ENCODE measurements at places on chromosomes 12 and 14.

DNA sequence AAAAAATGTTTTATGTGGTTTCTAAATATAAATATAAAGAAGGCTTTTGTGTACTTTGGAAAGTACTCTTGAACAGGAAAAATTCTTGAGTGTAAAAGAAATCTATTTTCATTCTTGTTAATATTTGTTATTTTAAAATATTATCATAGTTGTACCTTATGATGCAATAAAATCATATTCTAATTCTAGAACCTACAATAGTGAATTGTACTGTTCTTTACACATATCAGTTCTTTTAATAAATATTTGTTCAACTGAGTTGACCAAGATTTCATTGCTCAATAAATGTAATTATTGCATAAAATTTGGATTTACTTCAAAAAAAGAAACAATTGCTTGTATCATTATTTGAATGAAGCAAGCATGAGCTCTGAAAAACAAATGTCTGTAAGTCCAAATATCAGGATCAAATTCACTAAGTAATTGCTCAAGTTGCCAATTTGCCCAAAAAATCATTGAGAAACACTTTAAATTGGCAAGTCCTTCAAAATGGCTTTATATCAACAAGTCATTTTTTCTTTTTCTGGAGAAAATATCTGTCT, 191.6 kb upstream of the SLC16A7 start:
- no peak for DNase-seq

- no peak for DNase-seq
Observed at GRCh38 chr14:72605096-72605920, 288.6 kb downstream of the DPF3 start.

GRCh38 chr12:95976416-95976832, 19.7 kb downstream of the HAL start:
- no peak for DNase-seq

GRCh38 chr14:97268097-97268496, 470.9 kb downstream of the VRK1 start:
- DNase-seq, result no peak

DNA sequence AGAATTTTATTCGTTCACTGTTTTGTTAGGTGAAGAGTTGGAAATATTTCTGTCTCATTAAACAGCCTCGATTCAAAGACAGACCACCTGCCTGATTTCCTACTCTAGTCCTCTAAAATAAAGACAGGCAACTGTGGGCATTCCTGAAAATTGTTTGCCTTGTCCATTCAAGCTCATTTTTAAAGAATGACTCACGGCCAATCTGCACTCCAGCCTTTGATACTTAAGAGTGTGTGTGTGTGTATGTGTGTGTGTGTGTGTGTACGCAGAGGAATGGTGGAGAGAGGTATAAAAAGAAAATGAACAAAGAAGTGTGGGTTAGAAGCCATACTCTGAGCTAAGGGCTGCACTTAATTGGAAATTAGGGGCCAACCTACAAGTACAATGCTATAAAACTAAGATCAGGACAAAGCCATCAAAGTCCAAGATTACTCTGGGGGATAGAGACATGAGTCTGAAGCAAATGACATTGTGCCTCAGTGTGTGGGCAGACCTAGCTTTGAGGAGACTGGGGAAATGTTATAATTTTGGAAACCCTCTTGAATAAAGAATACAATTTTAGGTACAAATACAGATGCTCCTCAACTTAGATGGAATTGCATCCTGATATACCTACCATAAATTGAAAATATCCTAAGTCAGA, 45.6 kb upstream of the SOCS2 start:
- no peak for DNase-seq

DNA sequence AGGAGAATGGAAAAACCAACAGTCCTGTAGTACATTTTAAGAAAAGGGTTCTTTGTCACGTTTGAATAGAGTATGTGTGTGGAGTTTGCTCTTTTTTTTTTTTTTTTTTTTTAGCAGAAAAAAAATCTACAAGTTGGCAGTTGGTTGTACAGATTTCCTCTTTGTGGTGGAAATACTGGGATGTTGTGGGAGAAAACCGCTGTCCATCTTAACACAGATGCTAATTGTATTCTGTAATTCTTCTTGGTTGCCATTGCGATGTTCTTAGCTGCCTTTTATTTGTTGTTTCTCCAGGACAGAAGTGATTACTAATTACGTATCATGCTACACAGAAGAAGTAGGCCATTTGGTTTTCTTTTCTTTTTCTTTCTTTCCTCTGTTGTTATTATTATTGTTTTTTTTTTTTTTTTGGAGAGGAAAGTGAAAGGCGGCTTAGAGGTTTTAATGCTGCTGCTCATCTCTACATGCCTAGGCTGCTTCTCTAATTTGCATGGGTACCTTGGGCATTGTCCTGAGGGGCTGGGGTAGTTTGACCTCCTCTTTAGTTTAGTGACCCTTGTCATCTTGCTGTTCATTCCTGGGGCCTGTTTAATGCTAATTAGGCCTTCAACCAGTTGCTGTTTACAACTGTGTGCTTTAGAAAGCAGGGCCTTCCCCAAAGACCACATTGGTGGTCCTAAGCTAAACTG, 94.7 kb downstream of the TMTC2 start:
- DNase-seq, result no peak

DNA sequence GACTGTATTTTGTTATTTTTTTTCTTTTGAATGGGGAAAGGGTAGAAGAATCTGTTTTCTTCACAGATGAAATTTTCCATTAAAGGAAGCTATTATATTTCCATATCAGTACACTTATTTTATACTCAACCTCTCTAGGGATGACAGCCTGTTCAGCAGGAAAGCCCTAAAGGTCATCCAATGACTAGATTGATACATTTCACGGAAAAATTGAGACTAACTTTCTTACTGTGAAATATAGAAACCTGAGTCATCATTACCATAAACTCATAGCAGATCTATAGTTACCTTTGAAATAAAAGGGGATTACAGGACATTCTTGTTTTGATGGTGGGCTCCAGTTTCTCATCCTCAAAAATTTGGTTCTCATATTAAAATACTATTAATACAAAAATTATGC, 36.1 kb upstream of the PTCSC3 start:
- no peak for DNase-seq

DNA sequence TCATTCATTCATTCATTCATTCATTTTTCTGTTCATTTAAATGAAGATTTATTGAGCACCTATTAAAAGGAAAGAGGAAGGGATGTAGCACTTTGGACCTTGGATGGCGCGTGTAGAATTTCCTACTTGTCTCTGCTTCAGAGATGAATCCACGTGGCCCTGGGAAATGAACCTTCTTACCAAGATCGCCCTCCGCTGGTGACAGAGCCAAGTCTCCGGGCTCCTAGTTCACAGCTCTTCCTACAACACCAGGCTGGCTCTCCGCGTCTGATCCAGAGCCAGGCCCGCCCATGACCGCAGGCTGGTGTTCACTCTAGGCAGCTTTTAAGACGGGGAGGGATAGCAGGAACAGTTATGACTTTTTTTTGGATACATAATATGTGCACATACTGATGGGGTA, 70.9 kb upstream of the PIWIL1 start:
- no peak for DNase-seq

DNA sequence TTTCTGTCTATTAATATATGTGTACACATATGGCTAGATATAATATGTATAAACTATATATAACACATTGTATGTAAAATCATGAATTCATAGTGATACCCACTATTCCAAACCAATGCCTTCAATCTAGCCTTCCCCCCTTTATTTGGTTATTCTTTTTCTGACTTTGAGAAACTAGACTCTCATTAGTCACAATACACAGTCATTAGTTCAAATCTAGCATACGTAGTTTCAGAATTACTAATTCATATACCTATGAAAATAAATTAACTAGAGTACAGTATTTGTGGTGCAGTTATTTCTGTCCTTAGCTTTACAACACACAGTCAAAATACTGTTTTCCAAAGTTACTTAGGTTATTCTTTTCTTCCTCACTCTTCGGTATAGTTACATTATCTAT, 268.2 kb downstream of the DPF3 start:
- no peak for DNase-seq

DNA sequence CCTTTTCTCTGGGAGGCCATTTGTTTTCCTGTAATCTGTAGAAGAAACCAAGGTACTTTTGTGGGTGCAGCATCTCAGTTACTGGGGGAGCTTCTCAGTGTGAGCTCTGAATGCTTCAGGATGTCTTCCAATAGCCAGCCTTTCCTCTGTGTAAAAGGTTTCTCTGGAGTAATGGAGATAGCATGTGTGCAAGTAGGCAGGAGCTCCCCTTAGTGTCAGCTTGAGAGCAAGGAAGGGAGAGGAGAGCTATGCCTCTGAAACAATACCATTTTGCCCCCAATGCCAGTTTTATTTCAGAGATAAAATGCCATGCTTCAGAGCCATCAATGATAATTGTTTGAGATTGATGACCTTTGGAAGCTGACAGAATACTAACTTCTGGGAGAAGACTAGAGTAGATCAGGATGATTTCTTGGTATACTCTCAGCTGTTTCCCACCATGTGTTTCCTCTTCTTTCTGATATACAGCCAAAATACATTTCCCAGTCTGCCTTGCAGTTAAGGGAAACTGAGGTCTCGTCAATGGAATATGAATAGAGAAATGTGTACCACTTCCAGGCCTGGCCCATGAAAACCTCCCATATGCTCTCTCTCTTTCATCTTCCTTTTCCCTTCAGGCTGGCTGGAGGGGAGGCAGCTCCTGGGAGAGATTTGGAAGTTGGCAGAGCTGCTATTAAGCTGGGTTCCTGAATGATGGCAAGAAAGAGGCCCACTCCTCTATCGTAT, 125.7 kb downstream of the CRADD start:
- DNase-seq, result peak; percentile 18

- DNase-seq, result peak; percentile 69
Observed at GRCh38 chr12:110689281-110690126, 589 bp upstream of the HVCN1 start.

GRCh38 chr12:102379346-102380162, 100.8 kb downstream of the IGF1 start:
- no peak for DNase-seq

Measured in Kasumi-1 (cell line).